ENCODE measurements at places on chromosomes 16 and 17.

- DNase-seq, result no peak
Measured at GRCh38 chr16:54335230-54335629, 48.6 kb upstream of the IRX3 start.

DNA sequence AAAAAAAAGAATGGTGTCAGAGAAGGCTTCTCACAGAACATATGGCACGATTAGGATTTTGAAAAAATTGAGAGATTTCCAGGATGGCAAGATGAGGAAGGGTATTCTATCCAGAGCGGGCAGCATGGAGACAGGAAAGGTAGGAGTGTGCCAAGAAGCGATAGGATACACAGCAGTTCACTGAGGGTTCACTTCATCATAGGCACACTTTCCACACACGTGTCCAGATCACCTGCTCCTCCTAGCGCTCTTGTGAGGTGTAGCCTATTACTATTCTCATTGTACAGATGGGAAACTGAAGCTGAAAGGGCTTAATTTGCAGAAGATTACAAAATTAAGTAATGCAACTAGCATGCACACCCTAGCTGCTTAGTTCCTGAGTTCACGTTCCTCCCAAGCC, 6.2 kb upstream of the ELAC2 start:
- no peak for DNase-seq

GRCh38 chr17:83186226-83186625, 106.8 kb downstream of the METRNL start:
- no peak for DNase-seq

GRCh38 chr16:84068783-84069462, 26.3 kb upstream of the SLC38A8 start:
- no peak for DNase-seq

DNA sequence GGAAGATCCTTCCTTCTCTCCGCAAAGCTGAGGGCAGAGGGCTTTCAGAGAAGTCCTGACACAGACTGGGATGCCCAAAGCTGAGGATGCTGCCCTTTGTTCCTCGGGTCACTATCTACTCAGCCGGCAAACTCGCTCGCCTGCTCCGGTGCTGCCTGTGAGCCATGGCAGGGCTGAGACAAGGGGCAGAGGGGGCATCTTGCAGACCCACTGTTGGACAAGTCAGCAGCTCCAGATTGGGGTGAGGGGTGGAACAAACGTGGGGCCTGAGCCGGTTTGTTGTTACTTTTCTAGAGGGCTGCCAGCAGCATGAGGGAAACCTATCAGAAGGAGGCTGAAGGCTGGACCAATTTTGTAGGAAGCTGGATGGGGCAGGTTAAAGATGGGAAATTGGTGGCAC, 47.1 kb upstream of the PIK3R6 start:
- DNase-seq, result no peak

DNA sequence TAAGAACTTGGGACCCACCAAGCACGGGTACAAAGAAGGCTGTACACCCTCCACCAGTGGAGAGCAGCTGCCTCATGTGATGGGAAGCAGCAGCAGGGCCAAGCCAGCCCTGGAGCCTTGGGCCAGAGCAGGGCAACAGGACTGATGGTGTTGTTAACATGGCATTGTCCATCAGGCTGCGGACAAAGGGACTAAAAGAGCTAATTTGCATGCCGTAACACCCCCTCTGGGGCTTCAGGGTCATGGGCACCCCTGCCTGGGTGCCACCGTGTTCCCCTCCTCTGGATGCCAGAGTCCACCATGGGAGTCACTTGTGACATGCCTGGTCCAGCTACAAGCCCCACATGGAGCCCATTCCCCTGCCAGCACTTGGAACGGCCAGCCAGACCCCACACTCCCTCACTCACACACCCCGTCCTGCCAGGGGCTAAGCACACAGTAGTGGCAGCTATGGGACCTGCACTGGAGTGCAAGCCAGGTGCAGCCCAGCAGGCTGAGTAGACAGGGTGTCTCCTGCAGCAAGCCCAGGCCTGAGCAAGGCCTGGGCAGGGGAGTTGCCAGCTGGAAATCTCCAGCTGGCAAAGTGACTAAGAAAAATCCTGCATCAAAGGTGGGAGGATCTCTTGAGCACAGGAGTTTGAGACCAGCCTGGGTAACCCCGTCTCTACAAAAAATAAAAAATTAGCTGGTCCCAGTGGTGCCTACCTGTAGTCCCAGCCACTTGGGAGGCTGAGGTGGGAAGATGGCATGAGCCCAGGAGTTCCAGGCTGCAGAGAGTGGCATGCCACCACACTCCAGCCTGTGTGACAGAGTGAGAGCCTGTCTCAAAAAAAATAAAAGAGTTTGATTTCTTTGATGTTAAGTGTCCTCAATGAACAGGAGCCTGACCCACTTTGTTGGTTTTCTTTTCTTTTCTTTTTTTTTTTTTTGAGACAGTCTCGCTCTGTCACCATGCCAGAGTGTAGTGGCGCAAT, 33.7 kb downstream of the NOL11 start:
- DNase-seq, result no peak

- DNase-seq, result no peak
Measured at GRCh38 chr17:59791603-59792457, 84.4 kb downstream of the VMP1 start.

- no peak for DNase-seq
Measured at GRCh38 chr16:27287051-27287811, 18.7 kb upstream of the NSMCE1 start.

DNA sequence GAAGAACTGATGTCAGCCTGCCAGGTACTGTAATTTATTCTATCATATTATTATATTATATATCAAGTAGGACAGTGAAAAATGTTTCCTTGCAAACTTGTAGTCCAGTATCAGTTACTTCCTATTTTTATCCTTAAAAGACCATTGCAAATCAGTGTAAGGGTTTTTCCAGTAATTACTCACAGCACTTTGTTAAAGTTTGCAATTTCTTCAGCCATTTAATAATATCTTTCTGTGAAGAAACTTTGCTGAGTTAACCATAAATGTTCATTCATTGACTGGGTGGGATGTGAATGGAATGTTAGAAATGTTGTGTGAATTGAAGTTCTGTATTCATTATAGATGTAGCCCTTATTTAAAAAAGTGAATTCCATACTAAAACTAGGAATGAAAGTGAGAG, 26.7 kb downstream of the HAPSTR1 start:
- DNase-seq, result no peak

GRCh38 chr17:21201298-21201595, 12.7 kb downstream of the TMEM11 start:
- DNase-seq, result no peak

GRCh38 chr16:10799736-10800135, 18.9 kb downstream of the TVP23A start:
- no peak for DNase-seq

GRCh38 chr16:78684030-78684611, 584.7 kb downstream of the WWOX start:
- no peak for DNase-seq

All from KBM-7 (cell line).